ENCODE measurements at places on chromosomes 2 and 18.

DNA sequence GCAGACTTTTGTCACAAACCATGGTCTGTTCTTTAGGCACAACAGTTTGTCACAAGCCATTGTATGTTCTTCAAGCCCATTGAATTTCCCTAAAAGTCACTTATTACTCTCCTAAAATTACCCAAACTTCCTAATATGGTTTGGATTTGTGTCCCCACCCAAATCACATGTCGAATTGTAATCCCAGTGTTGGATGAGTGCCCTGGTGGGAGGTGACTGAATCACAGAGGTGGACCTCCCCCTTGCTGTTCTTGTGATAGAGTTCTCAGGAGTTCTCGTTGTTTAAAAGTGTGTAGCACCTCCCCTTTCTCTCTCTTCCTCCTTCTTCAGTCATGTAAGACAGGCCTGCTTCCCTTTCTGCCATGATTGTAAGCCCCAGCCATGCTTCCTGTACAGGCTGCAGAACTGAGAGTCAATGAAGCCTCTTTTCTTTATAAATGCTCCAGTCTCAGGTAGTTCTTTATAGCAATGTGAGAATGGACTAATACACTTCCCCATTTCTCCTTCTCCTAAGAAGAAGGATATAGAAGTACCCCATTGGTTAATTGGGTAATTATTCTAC lies 11.2 kb upstream of the GYPC start:
- DNase-seq, result no peak

GRCh38 chr2:179900655-179901054 lies 39.2 kb upstream of the ZNF385B start:
- no peak for DNase-seq

DNA sequence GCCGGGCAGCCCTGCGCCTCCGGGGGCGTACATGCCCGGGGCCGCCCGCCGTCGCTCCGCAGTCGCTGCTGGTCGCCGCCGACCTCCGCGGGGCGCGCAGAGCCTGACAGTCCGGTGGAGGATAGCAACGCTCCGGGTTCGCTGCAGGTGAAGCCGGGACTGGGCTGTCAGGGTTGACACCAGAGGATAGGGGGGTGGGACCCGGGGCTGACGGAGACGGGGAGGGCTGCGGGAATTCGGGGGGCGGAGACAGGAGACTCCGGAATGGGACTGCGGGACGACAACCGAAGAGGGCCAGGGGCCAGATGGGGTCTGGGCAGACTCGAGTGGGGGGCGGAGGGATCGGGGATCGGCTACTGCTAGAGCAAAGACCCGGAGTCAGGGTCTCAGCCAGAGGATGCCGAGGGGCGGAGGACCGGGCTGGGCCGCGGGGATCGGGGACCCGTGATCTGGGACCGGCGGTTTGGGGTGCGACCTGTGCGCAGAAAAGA lies 403 bp downstream of the TMEM127 start:
- peak; percentile 15 for DNase-seq

- DNase-seq, result no peak
These were observed 79.2 kb upstream of the EPC2 start for GRCh38 chr2:148565272-148565894.

GRCh38 chr18:68642003-68642402 lies 72.9 kb downstream of the TMX3 start:
- no peak for DNase-seq

GRCh38 chr2:184945326-184945725 lies 347.0 kb downstream of the ZNF804A start:
- DNase-seq, result no peak

DNA sequence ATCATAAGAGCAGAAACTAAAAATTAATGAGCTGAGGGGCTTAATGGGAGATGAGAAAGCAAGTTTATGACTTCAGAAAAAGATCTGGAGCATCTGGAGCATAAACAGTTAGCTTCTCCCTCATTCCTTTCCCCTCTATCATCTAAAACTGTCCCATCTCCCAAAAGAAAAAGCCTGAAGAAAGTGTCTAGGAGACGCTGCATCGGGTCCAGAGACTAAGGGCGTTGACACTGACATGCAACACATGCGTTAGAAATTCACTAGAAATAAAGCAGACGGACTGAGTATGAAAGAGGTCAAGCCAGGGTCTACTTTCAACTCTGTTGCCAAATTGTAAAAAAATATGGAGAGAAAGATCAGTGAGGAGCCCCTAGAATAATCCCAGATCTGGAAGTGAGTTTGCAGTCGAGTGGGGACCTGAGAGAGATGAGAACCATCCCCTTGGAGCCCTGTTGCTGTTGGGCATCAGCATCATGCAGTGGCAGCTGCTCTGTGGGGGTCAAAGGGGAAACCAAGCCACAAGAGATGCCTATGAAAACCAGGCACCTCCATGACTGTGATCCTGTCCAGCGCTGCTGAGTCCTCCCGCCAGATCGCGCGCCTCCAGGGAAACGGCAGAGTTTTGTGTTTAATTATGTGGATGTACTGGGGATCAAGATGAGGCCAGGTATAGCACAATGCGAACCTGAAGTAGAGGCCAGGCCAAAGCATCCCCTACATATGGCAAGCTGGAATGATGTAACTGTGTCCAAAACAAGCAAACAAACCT lies 13.9 kb downstream of the ANTXR1 start:
- DNase-seq, result no peak

GRCh38 chr2:16622399-16622968 lies 43.1 kb downstream of the CYRIA start:
- no peak for DNase-seq

DNA sequence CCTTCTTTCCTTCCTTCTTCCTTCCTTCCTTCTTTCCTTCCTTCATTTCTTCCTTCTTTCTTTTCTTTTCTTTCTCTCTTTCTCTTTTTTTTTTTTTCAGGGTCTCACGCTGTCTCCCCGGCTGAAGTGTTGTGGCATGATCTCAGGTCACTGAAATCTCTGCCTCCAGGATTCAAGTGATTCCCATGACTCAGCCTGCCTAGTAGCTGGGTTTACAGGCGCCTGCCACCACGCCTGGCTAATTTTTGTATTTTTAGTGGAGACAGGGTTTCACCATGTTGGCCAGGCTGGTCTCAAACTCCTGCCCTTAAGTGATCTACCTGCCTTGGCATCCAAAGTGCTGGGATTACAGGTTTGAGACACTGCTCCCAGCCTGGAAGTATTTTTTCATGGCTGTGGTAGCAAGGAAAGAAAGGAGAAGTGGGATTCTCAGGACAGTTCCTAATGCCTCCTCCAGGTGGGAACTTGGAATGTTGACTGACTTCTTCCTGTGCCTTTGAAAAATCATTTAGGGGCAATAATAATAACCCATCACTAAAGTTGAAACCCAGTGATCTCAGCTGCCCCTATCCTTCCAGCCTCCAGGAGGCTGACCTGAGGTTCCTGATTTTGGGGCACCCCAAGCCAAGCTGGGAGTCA lies 89.3 kb upstream of the CELF4 start:
- no peak for DNase-seq

DNA sequence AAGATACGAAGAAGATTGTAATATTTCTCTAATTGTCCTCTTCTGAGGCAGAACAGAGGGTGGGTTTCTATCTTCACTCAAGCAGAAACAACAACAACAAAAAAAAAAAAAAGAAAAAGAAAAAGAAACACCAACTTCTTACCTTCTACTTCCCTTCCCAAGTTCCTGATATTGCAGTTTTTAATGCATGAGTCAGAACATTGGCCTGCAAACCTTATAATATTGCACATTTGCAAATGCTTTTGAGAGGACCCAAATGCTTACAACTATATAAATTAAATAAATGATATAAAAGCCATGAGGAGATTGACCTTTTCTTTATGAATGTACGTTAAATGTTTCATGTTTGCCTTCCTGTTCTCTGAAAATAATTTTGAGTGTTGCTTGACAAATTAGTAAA lies 37.3 kb downstream of the PAX3 start:
- no peak for DNase-seq

Measured in stimulated activated CD8-positive, alpha-beta memory T cell treated with anti-CD3 and anti-CD28 coated beads, Interleukin-7, amount 100 ng/mL, for 1 hour (primary cell).